ENCODE measurements at places on chromosomes 13 and 19.

GRCh38 chr13:99320693-99321481, 13.7 kb upstream of the GPR183 start:
- DNase-seq = no peak

DNA sequence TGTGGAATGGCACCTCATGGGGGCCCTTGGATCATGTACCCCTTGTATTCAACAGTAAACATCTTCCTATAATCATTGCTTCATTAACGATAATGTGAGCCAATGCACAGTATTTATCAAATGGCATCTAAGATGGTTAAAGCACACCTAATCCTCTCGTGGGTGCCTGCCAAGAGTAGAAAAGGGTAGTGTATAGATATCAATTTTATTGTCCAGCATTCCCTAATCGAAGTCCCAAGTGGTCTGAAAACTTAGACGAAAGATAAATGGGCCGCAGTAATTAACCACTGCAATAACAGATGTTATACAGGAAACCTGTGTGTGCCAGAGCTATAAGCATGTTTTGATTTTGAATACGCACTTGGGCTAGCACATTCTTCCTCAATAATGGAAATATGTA, 667 bp upstream of the MBNL2 start:
- peak; percentile 52 for DNase-seq

DNA sequence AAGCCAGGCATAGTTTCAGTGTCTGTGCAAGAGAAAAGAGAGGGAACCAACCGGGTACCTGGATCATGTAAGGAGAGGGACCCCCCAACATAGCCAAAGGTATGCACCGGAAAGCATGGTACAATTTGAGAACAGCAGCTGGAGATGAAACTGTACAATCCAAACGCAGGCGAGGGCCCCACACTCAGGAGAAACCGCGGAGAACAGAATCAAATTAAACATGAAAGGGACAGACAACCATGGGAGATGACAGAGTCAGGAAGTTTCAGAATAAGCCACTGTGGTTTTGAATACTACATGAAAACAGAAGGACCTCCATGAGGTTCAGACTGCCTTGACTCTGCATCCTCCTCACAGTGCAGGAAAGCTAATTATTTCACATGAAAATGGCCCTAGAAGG, 62.9 kb upstream of the SPATA13 start:
- no peak for DNase-seq

GRCh38 chr19:560121-560520, 12.3 kb upstream of the BSG start:
- no peak for DNase-seq

DNA sequence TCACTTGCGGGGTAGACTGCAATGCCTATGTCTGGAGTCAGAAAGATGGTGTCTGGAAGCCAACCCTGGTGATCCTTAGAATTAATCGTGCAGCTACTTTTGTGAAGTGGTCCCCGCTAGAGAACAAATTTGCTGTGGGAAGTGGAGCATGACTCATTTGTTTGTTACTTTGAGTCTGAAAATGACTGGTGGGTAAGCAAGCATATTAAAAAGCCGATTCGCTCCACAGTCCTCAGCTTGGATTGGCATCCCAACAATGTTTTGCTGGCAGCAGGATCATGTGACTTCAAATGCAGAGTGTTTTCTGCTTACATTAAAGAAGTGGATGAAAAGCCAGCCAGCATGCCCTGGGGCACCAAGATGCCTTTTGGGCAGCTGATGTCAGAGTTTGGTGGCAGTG, 9.5 kb upstream of the ERVV-1 start:
- no peak for DNase-seq

GRCh38 chr13:99154064-99154463, 46.6 kb upstream of the UBAC2 start:
- DNase-seq = no peak

Measured in NCI-H1092 treated with DMSO at 0.1 percent for 48 hours (cell line).